ENCODE measurements at places on chromosomes 13 and 19.

DNA sequence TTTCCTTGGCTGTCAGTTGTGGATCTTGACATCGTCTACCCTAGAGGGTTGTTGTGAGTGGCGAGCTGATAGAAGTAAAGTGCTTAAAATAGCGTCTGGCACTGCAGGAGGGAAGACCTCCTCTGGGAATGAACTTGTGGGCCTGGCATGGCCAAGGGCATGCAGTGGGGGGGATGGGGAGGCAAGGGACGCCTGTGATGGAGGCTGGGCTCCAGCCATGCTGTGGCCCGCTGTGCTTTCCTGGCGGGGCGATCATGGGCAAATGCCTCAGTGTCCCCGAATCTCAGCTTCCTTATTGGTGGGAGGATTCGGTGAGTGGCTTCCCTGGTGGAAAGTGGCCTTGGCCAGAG lies 10.7 kb downstream of the CARM1 start:
- DNase-seq, result no peak

DNA sequence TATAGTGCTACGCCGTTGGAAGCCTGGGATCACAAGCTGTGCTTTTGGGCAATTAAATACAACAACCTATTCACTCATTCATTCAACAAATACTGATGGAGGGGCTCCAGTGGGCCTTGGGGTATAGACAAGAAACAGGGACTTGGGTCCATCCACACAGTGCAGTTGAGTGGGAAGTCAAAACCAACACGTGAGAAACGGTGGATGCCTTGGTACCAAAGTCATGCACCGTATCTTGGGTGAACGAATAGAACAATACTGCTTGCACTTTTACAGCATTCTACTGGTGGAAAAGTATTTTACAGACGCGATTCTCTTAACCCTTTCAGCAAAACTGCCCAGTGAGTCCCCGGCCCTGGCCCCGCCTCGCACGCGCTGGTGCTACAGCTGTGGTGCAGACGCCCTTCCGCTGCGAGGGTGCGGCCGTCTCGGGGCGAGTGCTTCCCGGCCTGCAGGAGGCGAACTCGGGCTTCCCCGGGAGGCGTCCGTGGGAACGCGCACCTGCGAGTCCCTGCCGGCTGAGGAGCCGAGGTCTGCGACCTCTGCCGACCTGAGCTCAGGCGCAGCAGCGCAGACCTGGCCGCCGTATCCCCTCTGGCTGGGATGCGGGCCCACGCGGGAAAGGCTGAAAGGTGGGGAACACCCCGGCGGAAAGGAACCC lies 8.3 kb downstream of the TNFRSF19 start:
- DNase-seq, result peak; percentile 38

GRCh38 chr13:97121894-97122293 lies 100.2 kb upstream of the MBNL2 start:
- no peak for DNase-seq

DNA sequence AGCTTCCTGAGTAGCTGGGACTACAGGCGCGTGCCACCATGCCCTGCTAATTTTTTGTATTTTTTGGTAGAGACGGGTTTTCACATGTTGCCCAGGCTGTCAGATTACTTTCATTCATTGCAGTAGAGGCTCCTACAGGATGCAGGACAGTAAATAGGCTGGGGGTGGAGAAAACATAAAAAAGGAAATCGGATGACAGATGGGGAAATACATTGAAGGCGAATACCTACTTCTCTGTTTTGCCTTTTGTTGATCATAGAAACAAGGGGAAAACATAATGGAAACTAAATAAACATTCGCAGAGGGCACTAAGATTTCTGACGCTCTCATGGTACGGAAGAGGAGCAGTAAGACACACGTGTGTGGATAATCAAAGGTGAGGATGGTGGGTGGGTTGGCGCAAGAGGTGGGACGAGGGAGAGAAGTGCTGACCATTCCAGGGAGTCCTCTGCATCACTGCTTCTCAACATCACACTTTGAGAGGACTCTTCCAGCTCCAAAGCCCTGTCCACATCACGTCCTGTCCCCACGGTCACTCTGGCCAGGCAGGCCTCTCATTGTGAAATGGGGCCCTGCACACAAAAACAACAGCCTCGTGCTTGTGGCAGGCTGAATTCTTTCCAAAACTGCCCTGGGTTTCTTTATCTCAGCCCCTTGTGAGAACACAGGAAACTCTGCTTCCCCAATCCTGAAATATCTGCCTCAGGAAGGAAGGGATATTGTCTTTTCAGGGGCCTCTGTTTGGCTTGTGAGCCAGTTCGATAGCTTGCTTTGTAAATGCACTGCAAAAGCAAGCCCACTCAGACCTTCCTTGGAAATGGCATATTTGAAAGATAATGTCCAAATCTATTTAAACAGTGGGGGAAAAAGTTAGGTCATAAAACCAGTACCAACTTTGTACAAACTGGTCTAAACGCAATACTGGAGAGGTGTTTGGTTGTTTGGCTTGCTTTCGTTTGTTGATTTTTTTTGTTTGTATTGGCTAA lies 188.5 kb downstream of the FOXO1 start:
- no peak for DNase-seq

GRCh38 chr19:18789883-18790565 lies 1.1 kb downstream of the COMP start:
- no peak for DNase-seq

GRCh38 chr13:23922005-23922932 lies 25.0 kb upstream of the C1QTNF9B start:
- DNase-seq, result no peak

DNA sequence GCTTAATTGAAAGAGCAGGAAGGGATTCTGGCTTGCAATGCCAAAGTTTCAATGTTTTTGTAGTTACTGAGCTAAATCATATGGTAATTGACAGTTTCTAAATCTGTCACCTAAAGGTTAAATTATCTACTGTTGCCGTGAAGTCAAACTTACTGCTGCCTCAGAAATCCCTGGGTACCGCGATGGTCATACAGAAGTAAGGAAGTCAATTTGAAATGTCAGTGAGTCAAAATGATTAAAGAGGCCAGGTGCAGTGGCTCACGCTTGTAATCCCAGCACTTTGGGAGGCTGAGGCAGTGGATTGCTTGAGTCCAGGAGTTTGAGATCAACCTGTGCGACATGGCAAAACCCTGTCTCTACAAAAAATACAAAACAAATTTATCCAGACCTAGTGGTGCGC lies 48.8 kb upstream of the TPM4 start:
- DNase-seq, result no peak

DNA sequence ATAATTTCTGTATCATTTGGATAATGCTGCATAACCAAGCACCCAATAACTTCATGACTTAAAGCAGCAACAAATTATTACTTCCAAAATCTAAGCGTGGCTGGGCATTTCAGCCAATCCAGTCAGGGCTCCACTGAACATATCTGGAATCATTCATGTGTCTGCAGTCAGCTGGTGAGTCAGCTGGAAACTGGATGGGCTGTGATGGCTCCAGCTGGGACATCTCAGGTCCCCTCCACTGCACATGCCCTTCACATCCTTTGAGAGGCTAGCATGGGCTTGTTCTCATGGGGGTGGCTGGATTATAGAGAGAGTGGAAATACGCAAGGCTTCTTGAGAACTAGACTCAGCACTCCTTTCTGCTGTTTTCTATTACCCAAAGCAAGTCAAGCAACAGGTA lies 961.9 kb downstream of the DIAPH3 start:
- no peak for DNase-seq

DNA sequence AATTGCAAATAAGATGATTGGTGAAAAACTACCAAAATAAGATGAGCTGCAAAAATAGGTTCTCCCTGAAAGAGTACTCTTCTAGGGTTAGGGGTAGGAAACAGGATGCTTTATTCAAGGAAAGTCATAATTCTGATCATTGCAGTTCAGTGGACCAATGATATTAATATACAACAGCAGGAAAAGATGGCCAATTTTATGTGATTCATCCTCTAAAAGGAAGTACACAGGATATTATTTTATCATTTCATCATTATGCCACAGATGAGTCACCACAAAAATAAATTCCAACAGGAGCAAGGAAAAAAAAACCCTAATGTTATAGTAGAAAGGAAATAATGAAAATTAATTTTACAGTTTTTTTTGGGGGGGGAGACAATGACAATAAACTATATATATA lies 205.0 kb downstream of the NALCN start:
- DNase-seq, result no peak

- DNase-seq, result no peak
These were observed 59.7 kb upstream of the TNFRSF19 start for GRCh38 chr13:23510544-23510916.

DNA sequence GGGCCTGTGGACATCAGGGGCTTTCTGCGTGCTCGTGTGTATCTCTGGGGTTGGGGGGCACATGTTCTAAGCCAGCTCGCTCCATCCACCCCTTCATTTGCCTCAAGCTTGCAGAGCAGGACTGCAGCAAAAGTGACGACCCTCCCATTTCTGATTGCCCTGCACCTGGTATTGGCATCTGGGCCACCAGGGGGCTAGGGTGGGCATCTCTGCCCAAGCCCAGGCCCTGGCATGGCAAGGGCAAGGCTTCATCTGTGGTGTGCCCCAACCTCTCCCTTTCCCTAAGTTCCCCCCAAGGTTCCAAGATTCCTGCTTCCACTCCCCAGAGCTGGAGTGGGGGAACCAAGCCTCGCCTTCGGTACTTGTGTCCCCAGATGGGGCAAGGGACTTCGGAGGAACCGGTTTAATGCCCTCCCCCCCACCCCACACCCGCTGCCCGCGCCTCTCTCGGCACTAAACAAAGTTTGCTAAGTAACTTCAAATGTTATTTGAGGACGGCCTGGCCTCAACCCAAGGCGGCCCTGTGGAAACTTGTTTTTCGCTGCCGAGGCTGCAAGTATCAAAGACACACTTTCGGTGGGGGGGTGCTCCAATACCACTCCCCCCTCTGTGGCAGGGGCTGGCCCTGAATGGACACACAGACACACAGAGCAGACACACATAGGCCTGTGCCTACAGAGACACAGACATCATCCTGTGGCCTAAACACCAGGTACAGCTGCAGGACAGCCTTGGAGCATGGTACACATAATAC lies 12.2 kb downstream of the NFIX start:
- no peak for DNase-seq

GRCh38 chr19:56988299-56988698 lies 131.5 kb upstream of the USP29 start:
- no peak for DNase-seq

DNA sequence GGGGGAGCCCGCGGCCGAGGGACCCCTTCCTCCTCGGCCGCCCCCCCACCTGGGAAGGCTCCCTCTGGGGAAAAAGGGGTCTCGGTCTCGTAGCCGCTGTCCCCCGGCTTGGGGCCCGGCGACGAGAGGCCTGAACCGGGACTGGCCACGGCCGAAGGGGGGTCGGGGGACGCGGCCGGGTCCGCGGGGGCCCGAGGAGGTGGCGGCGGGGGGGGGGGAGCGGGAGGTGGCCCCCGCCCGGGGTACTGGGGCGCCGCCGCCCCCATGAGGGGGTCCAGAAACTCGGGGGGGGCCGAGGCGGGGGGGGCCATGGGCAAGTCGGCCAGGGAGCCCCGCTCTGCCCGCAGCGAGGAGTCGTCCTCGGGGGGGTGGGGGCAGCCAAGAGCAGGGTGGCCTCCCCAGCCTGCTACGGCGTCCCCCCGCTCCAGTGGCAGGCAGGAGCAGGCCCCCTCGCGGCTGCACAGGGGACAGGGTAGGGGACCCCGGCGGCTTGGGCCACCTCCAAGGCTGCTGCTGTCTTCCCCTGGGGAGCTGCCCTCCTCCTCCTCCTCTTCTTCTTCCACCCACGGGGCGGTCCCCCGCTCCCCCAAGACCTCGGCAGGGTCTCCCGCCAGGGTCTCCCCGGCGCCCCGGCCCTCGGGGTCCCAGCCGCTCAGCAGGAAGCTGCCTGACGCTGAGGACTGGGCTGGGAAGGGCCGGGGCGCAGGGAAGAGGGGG lies 12.9 kb downstream of the LMTK3 start:
- DNase-seq, result no peak

- no peak for DNase-seq
These were observed 13.1 kb upstream of the PLAUR start for GRCh38 chr19:43682824-43683661.

- no peak for DNase-seq
These were observed 1.4 kb downstream of the ARHGEF18 start for GRCh38 chr19:7349961-7350711.

GRCh38 chr13:106381091-106381490 lies 154.4 kb downstream of the EFNB2 start:
- DNase-seq, result no peak

- no peak for DNase-seq
These were observed 4.8 kb downstream of the TSKS start for GRCh38 chr19:49758292-49758691.

DNA sequence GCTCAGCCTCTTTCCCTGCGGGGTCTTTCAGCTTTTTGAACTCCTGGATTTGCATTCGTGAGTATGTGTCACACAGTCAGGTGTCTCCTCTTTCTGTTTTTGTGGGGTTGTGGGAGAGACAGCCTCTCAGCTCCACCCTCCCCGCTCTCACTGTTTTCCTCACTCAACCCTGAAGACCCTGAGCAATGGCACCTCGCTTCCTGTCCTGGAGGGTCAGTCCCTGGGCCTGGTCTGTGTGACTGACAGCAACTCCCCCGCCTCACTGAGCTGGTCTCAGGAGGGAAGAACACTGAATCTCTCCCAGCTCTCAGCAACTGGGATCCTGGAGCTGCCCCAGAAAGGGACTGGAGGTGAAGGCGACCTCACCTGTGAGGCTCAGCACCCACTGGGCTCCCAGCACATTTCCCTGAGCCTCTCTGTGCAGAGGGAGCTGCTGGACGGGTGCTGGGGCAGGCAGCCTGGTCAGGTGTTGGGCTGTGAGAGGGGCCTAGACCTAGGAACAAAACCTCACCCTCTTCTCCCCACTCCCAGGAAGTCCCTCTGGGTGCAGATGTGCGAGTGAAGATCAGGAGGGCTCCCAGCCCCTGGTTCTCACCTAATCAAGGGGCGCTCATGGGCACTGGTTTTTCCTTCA lies 4.2 kb upstream of the SIGLEC7 start:
- DNase-seq, result no peak

GRCh38 chr19:13937479-13938300 lies 527 bp downstream of the PODNL1 start:
- no peak for DNase-seq

DNA sequence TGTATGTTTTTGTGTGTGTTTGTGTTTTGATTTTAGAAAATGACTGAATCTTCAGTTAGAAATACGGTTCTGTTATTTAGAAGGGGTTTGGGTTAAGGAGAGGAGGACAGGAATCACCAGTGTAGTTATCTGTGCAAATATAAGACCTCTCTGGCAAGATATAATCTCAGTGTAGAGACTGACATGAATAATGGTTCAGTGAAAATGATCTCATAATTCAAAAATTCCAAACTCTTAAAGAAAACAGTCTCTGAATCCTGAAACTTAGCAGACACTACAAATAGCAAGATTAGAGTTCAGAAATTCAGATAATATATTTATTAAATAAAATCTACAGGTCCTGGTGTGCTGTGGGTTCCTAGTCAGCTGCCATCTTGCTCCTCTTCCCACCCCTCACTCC lies 73.5 kb downstream of the PDS5B start:
- no peak for DNase-seq

- no peak for DNase-seq
These were observed 756.5 kb downstream of the SLITRK1 start for GRCh38 chr13:83125791-83126190.
